ENCODE measurements at places on chromosomes 7 and 10.

DNA sequence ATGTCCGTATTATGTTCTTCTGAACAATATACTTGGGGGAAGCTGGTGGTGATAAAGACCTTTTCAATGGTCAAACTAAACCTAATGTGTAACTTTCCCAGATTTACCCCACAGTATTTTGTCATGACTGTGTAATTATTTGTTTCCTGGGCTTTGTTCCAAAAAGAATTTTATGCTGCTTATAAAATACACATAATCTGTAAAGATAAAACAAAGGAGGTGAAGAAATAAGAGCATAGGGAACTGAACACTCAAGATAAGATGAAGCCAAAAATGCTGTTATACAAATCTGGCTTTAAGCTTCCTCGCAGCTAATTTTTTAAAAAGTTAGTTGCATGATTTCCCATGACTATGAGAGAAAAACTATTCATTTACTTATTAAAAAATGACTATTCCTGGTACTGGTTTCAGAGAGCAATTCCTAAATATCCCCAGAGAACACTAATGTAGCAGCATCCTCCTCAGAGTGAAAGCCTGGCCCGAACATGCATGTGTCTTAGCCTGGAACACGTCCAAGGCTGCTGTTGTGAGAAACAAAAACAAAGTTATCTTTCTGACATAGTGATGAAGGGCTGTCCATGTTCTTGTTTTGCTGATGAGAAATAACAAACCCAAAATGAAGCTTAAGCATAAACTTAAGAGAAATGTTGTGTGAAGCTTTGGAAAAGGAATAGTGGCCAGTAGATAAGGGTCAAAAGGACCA is 33.9 kb downstream of the MALSU1 start:
- DNase-seq, result no peak

DNA sequence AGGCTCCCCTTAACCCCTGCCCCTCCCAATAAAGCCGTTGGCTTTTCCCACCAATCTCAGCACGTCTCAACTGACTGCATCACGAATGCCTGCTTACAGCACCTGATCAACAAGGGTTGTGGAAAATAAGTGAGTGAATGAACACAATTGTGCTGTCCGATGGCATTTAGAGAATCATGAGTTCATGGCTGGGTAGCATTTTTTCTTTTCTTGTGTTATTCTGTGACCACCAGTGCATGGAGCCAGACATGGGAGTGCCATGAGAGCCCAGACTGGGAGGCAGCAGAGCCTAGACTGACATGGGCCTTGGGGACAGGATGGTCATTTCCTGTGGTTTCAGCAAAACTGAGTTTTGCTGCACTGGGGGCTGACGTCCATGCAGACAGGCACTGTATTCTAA is 254.1 kb upstream of the IGFBP3 start:
- no peak for DNase-seq

DNA sequence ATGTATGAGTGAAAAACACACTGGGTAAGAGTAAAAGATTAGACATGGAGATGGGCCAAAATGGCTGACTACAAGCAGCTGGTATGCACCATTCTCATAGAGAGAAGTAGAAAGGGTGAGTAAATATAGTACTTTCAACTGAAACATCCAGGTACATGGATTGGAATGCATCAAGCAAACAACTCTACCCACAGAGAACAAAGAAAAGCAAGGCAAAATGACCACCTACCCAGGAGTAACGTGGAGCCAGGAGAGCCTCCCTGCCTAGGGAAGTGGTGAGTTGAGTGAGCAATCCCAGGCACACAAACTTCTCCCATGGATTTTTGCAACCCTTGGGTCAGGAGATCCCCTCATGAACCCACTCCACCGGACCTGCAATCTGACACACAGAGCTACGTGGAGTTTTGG is 212.8 kb downstream of the PTN start:
- DNase-seq, result no peak

GRCh38 chr7:155803418-155804376 is 8.6 kb downstream of the SHH start:
- no peak for DNase-seq

DNA sequence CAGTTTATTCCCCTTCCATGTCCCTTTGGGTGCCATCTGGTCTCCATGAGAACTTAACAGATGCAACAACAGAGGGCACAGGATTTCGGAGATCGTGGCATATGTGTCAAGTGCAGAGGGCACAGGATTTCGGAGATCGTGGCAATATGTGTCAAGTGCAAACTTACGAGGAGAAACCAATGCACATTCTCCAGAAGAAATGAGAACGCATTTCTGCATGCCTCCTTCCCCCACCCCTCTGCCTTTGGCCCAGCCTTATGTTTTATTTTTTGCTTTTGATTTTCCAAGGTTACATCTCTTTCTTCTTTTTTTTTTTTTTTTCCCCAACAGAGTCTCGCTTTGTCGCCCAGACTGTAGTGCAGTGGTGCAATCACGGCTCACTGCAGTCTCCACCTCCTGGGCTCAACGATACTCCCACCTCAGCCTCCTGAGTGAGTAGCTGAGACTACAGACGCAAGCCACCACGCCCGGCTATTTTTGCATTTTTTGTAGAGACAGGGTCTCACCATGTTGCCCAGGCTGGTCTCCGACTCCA is 586 bp upstream of the ANKRD26 start:
- peak; percentile 11 for DNase-seq

DNA sequence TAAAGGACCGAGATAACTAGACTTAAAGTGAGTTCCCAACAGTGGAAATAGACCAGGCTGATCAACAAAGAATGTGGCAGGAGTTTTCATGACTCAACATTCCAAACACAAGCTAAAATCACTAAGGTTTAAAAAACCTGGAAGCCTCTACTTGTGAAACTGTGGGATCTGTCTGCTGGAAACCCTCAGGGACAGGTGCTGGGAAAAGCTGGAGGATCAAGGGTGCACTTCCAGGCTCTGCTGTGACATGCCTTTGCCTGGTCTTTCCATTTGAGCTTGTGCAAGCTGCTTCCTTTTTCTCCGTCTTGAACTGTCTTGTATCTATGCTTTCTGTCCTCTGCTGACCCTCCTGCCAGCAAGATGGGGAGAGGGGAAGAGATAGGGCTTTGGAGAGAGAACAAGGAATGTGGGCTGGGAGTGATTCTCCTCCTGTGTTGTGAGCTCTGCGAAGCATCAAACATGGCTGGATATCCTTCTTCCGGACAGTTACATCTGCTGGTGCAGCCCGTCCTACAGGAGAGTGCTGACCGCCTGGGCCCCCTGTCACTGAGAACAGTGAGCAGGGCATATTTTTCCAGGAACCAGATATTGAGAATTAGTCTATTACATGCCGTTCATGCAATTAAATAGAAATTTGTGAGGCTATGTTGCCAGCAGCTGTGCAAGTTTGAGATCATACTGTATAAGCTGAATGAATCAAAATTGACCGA is 25.5 kb downstream of the ARHGAP22 start:
- no peak for DNase-seq

GRCh38 chr10:137031-137430 is 1.8 kb downstream of the ZMYND11 start:
- DNase-seq, result peak; percentile 36

GRCh38 chr7:22996470-22996869 is 17.5 kb downstream of the HYCC1 start:
- DNase-seq, result no peak

- DNase-seq, result no peak
These were observed 157.3 kb downstream of the CACNA2D1 start for GRCh38 chr7:82286096-82286797.

- DNase-seq, result no peak
These were observed 37.6 kb downstream of the AKR1C4 start for GRCh38 chr10:5234106-5234860.

GRCh38 chr10:107215681-107216080 is 51.2 kb upstream of the SORCS1 start:
- no peak for DNase-seq

- DNase-seq, result no peak
These were observed 83.1 kb upstream of the MPP7 start for GRCh38 chr10:28385748-28386502.

- no peak for DNase-seq
These were observed 994 bp downstream of the SLC25A28 start for GRCh38 chr10:99619090-99619800.

GRCh38 chr10:34163075-34163905 is 651.8 kb downstream of the PARD3 start:
- DNase-seq, result no peak

DNA sequence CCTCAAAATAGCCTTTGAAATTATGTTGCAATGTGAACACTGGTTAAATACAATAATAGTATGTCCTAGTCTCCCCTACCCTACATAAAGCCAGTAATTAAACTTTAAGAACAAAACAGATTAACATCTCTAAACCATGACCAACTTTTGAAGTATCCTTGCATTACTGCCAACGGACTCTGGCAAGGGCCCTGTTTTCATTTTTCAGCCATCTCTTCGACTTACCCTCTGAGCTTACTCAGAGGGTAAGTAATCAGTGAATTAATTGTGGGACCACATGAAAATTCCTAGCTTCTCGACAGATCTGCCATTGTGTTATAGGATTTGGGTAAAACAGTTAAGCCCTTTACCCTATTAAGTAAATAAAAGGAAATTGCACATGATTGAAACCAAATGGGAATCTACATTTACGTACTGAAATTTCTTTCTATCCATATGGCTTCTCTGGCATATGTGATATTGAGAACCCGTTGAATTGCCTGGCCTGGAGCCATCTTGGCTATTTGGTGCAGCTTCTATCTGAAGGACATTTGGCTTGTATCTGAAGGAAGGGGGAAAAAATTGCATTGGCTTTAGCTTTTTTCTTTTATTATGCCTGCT is 39.6 kb downstream of the DYNC1I1 start:
- DNase-seq, result no peak

- DNase-seq, result no peak
These were observed 162.3 kb downstream of the BAMBI start for GRCh38 chr10:28839600-28840007.

- DNase-seq, result peak; percentile 81
These were observed 116.8 kb downstream of the ABLIM1 start for GRCh38 chr10:114541081-114541796.

- no peak for DNase-seq
These were observed 111.7 kb downstream of the GPR26 start for GRCh38 chr10:123777881-123778280.

Data from CD4-positive, alpha-beta T cell treated with Interleukin-6 at 100 ng/mL for 8 hours (primary cell).